ENCODE measurements at places on chromosomes 1 and 21. TPM values are rescaled to one million over a fixed set of nuclear protein-coding genes. Genes with fewer than 3 reads are reported as not detected.
A peak's percentile ranks its signal among the peaks of the same experiment; 100 is the strongest.

GRCh38 chr1:77866296-77866695 is 22.1 kb upstream of the NEXN start:
- H3K4me1 ChIP-seq, result no peaks in the 10 kb centered on the region
- peak; percentile 22 for DNase-seq
- no peak overlapping the region for H3K27ac ChIP-seq
- H3K4me3 ChIP-seq, result no peak overlapping the region
- no peaks in the 10 kb centered on the region for H3K27me3 ChIP-seq
- peaks cover 7% of the 10 kb centered on the region for H3K36me3 ChIP-seq

DNA sequence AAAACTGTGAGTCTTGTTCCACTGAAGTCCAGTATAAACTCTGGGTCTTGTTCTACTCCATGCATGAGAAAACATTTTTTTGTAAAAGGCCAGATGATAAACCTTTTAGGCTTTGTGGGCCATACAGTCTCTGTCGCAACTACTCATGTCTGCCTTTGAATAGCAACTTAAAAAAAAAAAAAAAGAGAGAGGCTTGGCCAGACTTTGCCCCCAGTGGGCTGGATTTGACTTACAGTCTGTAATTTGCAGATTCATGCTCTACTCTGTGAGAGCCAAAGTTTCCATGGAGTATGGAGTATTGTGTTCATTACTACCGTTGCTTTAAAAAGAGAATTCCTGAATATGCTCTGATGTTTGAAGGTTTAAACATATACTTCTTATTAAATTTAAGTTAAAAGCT is 654.9 kb upstream of the PKN2 start:
- no peaks in the 10 kb centered on the region for H3K36me3 ChIP-seq
- H3K4me1 ChIP-seq, result no peaks in the 10 kb centered on the region
- no peaks in the 10 kb centered on the region for H3K27me3 ChIP-seq
- no peak for DNase-seq
- H3K27ac ChIP-seq, result no peak overlapping the region
- H3K4me3 ChIP-seq, result no peak overlapping the region

DNA sequence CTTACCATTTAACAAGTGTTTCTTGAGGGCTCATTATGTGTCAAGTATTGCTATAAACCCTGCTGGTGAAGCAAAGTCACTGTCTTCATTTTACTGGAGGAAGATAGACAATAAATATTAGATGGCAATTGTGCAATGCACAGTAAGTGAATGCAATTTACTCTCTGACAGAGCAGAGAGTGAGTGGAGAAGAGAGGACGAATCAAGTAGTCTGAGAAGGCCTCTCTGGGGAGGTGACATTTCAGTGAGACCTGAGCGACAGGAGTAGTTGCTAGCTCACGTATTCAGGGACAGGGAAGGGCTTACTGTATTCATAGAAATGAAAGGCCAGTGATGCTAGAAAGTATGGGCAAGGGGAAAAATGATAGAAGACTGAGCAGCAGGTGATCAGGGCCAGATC is 1.2 kb upstream of the NMNAT2 start:
- peaks cover 48% of the 10 kb centered on the region for H3K27me3 ChIP-seq
- H3K4me3 ChIP-seq, result no peak overlapping the region
- H3K36me3 ChIP-seq, result no peaks in the 10 kb centered on the region
- no peak for DNase-seq
- no peak overlapping the region for H3K27ac ChIP-seq

Gene PFDN2
- total RNA-seq, result 111 TPM

DNA sequence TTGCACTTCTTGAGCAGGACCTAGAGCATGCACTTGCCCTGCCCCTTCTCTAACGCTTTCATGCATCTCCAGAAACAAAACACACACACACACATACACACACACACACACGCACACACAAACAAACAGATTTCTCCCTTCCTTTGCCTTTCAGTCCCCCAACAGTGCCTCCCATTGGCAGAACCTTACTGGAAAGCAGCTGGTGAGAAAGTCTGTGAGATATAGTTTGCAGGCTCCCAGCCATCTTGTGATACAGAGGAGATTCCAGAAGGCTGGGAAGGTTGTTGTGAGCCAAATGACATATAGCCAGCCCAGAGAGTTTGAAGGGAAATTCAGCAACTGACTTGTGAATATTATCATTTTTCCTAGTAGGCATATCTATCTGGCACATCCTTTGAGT is 35.9 kb upstream of the ZRANB2 start:
- no peak overlapping the region for H3K4me3 ChIP-seq
- no peaks in the 10 kb centered on the region for H3K27me3 ChIP-seq
- no peak for DNase-seq
- H3K36me3 ChIP-seq, result no peaks in the 10 kb centered on the region

GRCh38 chr1:162206749-162207635 is 137.5 kb downstream of the NOS1AP start:
- H3K4me3 ChIP-seq, result no peak overlapping the region
- H3K27ac ChIP-seq, result no peak overlapping the region
- DNase-seq, result no peak

GRCh38 chr1:56331207-56331891 is 248.0 kb downstream of the PLPP3 start:
- DNase-seq, result no peak
- H3K4me1 ChIP-seq, result peaks cover 19% of the 10 kb centered on the region
- no peak overlapping the region for H3K4me3 ChIP-seq
- H3K27me3 ChIP-seq, result no peaks in the 10 kb centered on the region
- H3K27ac ChIP-seq, result no peak overlapping the region

GRCh38 chr1:102851616-102852015 is 256.7 kb downstream of the COL11A1 start:
- no peaks in the 10 kb centered on the region for H3K36me3 ChIP-seq
- no peaks in the 10 kb centered on the region for H3K27me3 ChIP-seq
- H3K4me3 ChIP-seq, result no peak overlapping the region
- peak overlapping the region; percentile 73 for H3K27ac ChIP-seq

Gene BEST4
- total RNA-seq, result 0.26 TPM

Gene FCGR3A
- total RNA-seq, result not detected

DNA sequence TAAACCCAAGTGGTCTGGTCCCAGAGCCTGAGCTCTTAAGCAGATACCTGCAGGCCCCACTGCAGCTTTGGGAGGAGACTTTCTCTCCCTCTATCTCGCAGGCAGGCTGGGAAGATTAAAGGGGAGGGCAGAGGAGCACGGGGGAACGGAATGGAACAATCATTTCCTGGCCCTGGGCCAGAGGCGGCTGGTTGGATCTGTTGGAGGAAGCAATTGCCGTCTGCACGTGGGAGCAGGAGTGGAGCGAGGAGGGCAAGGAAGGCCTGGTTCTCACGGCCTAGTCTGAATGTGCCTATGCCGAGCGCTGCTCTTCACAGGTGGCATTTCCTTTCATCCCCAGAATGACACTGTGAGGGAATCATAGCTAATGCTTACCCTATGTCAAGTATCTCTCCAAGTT is 23.7 kb downstream of the NKAIN1 start:
- H3K36me3 ChIP-seq, result no peaks in the 10 kb centered on the region
- H3K27me3 ChIP-seq, result peaks cover 5% of the 10 kb centered on the region
- H3K4me3 ChIP-seq, result no peak overlapping the region
- H3K27ac ChIP-seq, result no peak overlapping the region
- H3K4me1 ChIP-seq, result no peaks in the 10 kb centered on the region
- peak; percentile 13 for DNase-seq

GRCh38 chr1:56923201-56923600 is 42.6 kb downstream of the C8B start:
- H3K4me1 ChIP-seq, result no peaks in the 10 kb centered on the region
- H3K36me3 ChIP-seq, result no peaks in the 10 kb centered on the region
- H3K27ac ChIP-seq, result no peak overlapping the region
- H3K4me3 ChIP-seq, result no peak overlapping the region
- H3K27me3 ChIP-seq, result no peaks in the 10 kb centered on the region
- DNase-seq, result no peak

GRCh38 chr1:19034721-19035120 is 78.2 kb upstream of the IFFO2 start:
- H3K4me1 ChIP-seq, result peaks cover 28% of the 10 kb centered on the region
- DNase-seq, result no peak
- H3K36me3 ChIP-seq, result no peaks in the 10 kb centered on the region
- H3K4me3 ChIP-seq, result no peak overlapping the region
- H3K27me3 ChIP-seq, result no peaks in the 10 kb centered on the region

- H3K4me1 ChIP-seq, result no peaks in the 10 kb centered on the region
- peak; percentile 83 for DNase-seq
- H3K27me3 ChIP-seq, result no peaks in the 10 kb centered on the region
- no peak overlapping the region for H3K27ac ChIP-seq
- H3K4me3 ChIP-seq, result no peak overlapping the region
Measured at GRCh38 chr1:82160036-82160435, 359.3 kb downstream of the ADGRL2 start.

Gene TFF3
- 0.84 TPM for total RNA-seq

GRCh38 chr1:177907000-177907399 is 62.9 kb downstream of the SEC16B start:
- H3K36me3 ChIP-seq, result no peaks in the 10 kb centered on the region
- no peaks in the 10 kb centered on the region for H3K4me1 ChIP-seq
- H3K4me3 ChIP-seq, result no peak overlapping the region

DNA sequence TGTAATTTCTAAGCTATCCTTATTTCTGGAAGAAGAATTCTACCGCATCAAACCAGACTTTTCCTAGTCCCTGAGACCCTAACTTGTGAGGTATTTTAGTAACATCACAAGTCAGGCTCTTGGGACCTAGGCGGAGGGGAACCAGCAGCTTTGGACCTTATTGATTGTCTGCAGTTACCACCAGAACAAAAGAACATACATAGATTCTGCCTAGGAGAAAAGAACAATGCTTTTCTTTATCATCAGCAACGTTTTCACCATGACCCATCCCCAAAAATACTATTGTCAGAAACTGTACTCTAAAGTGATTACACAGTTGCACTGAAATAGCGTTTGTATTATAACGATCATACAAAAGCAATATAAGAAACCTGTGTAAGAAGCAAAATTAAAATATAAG is 860.4 kb downstream of the USP25 start:
- no peak overlapping the region for H3K27ac ChIP-seq
- H3K27me3 ChIP-seq, result no peaks in the 10 kb centered on the region
- no peak for DNase-seq
- H3K4me1 ChIP-seq, result peaks cover 14% of the 10 kb centered on the region

DNA sequence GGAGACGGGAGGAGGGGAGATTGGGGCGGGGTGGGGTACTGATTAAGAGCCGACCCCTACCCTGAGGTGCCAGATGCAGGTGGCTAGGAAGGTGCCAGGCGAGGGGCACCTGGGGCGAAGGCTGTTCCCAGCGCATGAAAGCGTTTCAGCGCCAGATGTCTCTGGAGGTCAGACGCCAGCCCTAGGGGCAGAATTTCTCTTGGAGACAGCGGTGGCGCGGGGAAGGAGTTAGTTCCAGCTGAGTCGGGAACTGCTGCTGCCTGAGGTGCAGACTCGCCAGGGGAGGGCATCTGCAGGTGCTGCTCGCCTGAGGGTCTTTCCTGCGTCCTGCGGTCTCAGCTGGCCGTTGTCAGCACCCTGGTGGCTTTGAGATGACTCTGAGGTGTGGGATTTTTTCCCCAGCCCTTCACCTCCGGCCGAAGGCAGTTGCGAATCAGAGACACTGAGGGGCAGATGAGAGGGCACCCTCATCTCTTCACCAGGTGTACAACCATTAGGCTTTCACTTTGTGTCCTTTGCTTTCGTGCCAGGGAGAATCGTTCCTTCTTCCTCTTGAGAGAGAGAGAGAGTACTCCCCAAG is 539 bp downstream of the CGN start:
- H3K27me3 ChIP-seq, result peaks cover 9% of the 10 kb centered on the region
- H3K36me3 ChIP-seq, result no peaks in the 10 kb centered on the region
- H3K27ac ChIP-seq, result no peak overlapping the region
- peaks cover 19% of the 10 kb centered on the region for H3K4me1 ChIP-seq
- DNase-seq, result no peak
